ENCODE measurements at places on chromosomes 2 and 18.

DNA sequence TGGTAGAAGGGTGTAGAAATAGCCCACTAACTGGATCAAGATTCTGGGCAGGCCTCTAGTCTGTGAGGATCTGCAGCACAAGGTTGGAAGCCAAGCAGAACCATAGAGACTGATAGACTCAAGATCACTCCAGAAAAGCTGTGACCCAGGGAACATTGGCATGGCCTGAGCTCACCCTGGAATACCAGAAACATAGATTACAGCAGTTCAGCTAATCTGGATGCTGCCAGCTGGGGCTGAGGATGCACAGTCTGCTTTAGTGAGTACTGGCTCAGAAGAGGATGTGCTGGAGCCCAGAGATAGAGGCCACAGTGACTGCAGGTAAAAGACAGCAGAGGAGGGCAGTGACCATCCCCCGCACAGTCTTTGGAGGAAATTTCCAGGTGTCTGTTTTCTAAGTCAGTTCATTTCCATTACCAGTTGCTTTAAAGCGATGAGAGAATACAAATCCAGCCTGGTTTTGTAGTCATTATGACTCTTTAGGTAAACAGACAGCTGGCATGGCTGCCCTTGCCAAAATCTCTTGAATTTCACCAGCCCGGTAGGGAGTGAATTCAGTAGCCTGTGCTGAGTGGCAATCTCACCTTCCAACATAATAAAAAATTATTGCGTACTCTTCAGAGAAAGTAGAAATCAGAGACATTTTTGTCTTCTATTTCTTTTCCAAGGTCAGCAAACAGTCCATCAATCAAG is 119.2 kb downstream of the ANTXR1 start:
- no peak for DNase-seq

DNA sequence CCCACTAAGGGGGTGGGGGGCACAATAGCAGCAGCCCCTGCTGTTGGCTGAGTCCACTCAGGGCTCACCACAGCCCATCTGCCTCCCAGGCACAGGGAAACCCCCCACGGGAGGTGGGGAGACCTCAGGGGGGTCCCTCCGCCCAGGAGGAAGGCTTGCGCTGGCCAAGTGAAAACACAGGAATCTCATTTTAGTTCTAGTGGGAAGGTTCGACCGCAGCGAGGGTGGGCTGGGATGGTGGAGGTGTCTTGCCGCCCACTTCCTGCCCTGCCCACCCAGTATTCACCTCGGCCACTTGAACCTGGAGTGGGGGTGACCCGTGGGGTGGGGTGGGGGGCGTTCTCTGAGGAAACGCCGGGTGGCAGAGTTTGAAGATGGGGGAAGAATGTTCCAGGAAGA is 6.9 kb upstream of the BOK start:
- DNase-seq = peak; percentile 12

DNA sequence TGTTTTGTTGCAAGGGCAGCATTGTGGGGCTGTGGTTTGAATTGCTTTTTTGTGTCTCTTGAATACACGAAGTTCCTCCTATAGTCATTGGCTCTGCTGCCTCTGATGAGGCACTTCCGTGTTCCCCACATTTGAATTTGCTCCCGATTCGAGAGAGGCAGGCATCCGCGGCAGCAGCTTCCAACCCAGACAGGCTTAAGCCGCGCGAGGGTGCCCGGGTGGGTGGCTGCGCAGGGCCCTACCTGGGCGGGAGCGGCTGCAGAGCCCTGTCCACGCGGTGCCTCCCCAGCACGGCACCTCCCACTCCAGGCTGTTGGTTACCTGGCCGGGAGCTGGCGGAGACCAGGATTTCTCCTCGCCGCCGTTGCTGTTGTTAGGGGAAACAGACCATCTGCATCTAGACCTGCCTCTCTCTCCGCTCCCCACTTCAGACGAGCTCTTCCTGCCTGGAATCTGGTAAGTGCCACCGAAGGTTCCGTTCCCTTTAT is 151.3 kb downstream of the NEDD4L start:
- no peak for DNase-seq

GRCh38 chr18:32469691-32470459 is 807 bp downstream of the GAREM1 start:
- no peak for DNase-seq

DNA sequence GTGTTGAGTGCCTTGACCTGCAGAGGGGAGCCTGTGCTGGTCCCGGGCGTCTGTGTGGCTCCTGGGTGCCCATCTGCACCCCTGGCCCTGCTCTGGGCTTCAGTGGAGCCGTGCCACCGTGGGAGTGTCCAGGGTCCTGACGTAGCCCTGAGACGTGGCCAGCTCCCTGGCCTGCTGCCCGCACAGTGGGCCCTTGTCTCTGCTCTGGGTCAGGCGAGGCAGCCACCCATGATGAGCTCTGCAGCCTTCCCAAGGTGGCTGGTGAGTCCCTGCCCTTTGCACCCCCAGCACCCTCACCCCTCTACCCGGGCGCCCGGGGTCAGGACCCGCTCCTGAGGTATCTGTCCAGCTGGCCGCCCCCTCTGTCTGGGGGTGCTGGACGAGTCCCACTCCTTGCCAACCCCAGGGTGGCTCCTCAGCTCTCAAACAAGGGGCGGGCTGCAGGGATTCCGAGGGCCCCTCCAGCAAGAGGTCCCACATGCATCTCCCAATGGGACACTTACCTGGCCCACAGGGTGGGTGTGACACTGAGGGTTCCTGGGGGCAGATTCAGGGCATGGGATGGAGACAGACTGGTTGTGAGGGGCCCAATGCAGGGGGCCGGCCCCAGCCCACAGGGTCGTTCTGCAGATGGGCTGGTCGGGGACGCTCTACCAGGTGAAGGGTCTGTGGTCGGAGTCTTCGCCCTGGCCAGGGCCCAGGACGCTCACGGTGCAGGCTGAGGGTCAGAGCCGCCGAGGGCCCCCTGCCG is 2.4 kb downstream of the NEU4 start:
- no peak for DNase-seq

- no peak for DNase-seq
Observed at GRCh38 chr18:80172056-80172455, 63.0 kb downstream of the ADNP2 start.

- no peak for DNase-seq
Observed at GRCh38 chr2:36397728-36398413, 42.3 kb downstream of the CRIM1 start.

GRCh38 chr2:4134551-4135550 is 431.5 kb downstream of the DCDC2C start:
- no peak for DNase-seq

DNA sequence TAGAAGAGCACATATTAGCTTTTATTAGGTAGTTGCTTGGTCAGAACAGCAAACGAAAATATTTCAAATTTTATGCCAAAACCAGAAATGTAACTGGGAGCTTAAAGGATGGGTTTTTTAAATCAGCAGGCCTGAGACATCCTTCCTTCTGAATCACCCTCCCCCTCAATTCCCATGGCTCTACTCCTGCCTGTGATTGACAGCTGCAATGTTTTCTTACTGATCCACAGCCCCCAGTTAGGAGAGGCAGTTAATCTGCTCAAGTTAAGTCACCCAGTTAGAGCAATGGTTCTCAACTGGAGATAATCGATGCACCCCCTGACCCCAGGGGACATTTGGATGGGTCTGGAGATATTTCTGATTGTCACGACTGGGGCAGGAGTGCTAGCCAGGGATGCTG is 24.9 kb downstream of the KCTD18 start:
- no peak for DNase-seq

DNA sequence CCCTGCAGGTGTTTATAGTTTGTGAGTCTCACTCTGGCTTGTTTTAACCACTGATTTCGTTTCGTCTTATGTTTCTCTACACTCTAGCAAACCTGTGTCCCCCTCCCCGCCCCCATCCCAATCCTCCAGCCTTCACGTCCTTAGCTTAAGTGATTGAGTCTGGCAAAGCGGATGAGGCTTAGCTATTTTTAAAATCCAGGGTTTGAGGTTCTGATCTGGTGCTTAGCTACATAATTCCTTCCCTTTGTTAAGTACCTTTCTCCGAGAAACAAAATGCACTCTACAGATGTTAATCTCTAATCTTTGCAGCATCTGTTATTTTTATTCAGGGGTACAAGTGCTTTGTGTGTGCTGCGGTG is 7.8 kb downstream of the AGAP1 start:
- DNase-seq = no peak

- DNase-seq = no peak
Observed at GRCh38 chr2:26666671-26667070, 25.5 kb upstream of the CIB4 start.

- DNase-seq = no peak
Observed at GRCh38 chr2:234278556-234279255, 218.2 kb downstream of the ARL4C start.

DNA sequence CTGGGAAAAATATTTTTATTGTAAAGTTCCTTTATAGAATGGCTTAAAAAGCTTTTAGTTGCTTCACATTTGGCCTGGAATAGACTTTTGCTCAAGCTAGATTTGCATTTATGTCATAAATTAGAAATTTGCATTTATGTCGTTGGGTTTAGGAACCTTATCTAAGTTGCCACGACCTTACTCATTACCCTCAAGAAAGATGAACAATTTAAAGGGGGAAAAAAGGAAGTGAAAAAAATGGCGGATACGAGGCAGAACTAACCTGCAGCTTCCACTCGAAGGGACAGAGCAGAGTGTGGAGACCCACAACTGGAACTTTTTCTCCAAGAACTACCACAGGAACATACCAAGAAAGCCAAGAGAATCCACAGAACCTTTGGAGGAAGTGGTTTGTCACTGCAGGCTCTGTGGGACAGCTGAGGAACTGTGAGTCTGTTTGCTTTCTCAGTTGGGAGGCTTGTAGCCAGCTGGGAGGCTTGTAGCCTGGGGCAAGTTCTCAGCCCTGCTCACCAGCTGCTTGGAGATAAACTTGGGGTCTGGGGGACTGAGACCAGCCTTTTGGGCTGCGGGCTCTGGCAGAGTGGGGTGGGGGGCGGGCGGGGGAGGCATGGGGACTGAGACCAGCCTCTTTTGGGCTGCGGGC is 349.9 kb upstream of the MEIS1 start:
- no peak for DNase-seq

Measured in GM12892 (cell line).